HAP-1 (cell line): ENCODE measurements at places on chromosomes 7 and 10.

DNA sequence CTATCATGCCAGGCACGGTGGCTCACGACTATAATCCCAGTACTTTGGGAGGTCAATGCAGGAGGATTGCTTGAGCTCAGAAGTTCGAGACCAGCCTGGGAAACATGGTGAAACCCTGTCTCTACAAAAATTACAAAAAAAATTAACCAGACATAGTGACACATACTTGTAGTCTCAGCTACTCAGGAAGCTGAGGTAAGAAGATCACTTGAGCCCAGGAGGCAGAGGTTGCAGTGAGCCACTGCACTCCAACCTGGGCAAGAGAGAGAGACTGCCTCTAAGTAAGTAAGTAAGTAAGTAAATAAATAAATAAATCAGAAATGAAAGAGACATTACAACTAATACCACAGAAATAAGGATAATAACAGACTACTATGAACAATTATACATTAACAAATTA, 36.2 kb downstream of the PDLIM1 start:
- no peak for DNase-seq

DNA sequence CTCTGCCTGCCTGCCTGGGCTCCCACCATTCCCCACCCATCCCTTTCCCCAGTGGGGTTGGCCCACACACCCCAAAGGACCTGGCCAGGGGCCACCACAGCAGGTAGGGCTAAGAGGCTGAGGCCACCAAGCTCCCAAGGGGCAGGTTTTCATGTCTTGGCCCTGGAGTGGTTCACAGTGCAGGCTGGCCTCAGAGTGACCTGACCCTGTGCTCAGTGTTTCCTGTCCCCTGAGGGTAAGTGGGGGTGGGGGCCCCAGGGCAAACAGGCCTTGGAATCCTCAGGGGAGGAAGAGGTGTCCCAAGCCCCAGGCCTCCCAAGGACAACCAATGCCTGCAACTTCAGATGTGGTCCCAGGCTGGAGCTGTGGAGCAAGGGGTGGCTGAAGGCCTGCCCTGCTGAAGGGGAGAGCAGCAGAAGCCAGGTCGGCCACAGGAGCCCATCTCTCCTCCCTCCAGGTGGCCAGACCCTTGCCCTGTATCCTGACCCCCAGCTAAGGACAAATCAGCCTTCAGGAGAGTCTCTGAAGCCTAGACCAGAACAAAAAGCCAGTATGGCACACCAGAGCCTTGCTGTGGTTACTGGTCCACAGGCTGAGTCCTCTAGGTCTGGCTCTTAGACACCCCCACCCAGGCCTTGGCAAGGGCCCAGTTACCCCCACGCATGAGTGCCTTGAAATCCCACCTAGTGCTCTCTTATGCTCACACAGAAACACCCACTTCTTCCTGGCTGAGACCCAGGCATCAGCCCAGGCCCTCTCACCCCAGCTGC, 27.6 kb downstream of the POLL start:
- DNase-seq = no peak

DNA sequence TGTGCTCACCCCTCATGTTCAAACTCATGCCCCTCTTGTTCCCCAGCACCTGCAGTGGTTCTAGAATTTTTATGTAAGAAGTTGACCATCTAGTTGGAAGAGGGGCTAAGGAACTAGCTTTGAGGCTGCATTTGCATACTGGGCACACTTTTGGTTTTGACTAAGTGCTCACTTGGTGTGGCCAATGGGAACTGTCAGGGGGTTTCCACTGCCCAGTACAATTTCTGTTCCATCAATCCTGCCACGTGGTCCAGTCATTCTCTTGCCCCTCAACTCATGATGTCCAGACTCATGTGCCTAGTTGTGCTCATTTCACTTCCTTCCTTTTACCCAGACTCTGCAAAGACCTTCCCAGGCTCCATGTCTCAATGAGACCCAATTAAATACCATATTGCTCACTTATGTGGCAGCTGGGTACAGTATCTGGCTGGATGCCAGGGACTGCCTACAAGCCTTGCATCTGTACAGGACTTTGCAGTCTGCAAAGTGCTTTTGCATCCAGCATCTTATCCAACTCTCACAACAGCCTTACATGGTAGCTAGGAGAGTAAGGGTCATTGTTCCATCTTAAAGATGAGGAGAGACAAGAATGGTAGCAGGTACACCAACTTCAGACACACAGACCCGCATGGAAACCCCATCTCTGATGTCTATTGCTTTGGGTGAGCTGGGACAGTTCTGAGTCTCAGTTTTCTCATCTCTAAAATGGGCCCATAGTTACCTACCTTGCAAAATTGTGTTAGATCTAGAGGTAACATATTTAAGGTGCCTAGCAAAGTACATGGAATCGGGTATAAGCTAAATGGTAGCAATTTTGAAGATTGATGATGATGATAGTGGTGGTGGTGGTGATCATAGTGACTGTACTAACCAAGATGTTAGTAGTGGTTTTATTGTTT, 30.1 kb upstream of the KCNMA1 start:
- DNase-seq = no peak

DNA sequence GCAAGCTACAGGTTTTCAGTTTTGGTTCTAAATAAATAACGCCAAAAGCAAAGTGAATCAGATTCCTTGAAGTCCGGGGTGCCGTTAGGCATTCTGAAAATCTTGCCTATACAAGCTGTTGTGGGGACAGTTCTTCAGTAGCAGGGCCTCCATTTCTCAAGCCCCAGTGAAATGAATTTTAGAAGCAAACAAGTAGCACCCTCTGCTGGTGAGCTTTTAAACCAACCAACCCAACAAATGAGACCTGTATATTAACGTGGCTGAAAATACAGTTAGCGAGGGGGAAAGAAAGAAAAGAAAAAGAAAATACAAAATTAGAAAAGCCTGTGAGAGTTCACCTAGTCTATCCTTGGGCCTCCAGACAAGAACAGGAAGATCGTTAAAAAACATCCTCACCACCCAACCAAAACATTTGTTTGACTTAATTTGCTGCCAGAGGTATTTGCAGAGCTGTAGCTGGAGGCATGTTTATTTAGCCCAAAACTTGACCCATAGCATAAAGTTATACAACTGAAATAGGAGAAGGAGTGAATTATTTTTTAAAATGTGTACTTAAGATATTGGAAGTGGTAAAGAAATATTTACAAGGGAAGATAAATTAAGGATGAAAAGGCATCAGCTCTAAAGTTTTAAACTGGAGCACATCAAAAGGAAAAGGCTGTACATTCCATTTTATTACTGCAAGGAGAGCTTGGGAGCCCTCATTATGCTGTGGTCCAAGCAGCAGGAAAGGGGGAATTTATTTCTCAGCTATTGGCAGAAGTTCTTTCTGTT, 98.9 kb downstream of the DYNC1I1 start:
- peak; percentile 67 for DNase-seq

GRCh38 chr7:158655931-158656441, 48.6 kb downstream of the NCAPG2 start:
- no peak for DNase-seq

DNA sequence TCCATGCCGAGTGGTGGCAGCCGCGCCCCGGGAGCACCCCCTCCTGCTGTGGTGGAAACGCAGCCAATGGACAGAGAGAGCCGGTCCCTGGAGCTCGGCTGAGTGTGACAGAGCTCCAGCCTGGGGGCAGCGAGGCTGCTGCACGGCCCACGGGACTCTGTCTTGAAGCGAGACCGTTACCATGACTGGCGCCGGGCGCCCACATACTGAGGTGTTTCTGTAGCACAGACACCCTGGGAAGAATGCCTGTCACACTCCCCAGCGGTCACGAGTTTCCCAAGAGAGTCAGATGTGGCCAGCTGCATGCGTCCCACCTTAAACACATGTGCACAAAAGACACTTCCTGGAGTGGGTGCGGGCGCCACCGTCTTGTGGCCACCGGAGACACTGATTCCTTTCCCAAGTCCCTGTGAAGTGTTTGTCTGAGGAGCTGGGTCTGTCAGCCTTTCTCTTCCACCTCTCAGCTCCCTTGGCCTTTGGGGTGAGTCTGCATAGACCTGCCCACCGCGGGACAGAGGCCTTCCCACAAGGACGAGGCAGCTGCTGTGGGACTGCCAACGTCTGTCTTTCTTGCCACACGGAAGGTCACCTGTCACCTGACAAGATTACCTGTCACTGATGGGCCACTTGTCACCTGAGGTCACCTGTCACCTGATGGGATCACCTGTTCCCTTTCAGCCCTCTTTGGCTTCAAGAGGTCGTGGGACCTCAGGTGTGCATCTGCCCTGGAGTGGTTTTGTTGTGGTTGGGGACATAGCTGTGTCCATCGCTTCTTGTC, 94.6 kb downstream of the DNAJB6 start:
- no peak for DNase-seq

DNA sequence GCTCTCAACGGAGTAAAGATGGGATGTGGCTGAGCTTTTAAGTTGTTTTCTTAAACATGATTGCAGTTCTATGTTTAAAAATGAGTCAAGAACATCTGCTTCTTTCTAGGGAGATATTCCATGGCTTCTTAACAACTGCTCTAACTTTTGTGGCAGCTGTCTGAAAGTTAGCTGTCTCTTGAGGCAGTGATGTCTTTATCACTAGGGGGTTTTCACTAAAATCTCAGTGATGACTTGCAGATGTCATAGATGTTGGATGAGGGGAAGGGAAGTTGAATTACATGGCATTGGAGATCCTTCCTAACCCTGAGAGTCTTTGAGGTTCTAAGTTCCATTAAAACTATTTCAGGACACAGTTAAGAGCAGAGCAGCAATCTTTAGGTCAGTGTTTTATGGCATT, 43.5 kb downstream of the PRKG1 start:
- DNase-seq = no peak

DNA sequence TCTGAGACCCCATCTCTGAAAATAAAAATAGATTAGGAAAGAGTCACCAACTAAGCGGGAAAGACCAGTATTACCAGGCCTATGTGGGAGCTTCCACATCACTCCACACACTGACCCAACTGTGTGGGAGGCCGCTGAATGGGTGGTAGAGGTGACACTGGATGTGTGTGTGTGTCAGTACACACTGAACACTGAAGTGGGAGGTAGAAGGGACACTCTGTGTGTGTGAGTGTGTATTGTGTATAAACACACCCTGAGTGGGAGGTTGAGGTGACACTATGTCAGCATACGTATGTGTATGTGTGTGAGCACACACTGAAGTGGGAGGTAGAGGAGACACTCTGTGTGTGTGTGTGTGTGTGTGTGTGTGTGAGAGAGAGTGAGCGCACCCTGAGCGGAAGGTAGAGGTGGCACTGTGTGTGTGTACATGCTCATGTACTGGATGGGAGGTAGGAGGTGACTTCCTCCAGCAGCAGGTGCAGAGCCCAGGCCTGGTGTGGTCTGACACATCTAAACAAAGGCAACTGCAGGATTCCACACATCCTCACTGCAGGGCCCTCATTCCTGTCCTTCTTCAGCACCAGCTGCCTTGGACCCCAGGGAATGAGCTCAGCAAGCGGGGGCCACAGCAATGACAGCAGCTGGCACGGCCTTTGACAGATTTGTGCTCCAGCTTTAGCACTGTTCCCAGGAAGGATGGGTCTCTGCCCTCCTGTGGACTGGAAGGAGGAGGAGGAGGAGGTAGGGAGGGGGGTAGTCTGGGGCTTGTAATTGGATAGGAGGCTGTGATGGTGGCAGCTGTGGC, 26.5 kb upstream of the RBM20 start:
- DNase-seq = no peak

GRCh38 chr7:97868314-97868713, 3.9 kb downstream of the ASNS start:
- DNase-seq = no peak

DNA sequence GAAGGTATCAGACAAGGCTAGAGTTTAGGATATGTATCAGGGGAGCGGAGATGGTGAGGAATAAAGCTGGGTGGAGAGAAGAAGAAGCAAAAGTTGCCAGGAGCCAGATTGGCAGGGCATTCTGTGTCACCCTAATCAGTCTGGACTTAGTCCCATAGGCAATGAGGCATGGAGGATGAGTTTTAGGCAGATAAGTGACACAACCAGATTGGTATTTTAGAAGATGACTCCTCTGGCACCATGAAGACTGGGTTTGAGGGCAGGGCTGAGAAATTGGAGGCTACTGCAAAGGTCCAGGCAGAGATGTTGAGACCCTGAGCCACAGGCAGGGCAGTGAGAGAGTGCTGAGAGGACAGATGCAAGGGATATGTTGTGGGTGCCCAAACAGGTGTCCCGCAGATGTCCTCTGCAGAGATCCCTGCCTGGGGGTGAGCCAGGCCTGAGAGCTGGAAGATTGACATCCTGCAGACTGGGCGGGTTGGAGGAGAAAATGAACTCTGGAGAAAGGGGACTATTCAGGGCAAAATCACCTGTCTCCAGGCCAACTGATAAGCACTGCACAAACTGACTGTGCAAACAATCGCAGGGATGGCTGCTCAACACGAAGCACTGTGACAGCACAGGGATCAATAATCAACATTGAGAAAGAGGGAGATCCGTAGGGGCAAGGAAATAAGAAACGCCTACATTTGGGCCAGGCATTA, 11.9 kb upstream of the HABP2 start:
- no peak for DNase-seq

DNA sequence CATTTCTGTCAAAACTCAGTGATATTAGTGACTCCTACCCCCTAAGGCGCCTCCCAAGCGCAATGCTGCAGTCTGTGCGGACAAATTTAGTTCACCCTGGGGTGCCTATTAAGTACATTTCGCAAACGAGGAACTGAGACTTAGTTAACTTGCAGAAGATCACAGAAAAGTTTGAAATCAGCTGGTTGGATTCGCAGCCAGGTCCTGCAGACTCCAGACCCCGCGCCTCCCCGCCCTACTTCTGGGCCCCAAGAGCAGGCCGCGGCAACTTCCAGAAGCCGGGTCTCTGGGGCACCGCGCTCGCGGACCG, 588 bp downstream of the CYREN start:
- no peak for DNase-seq

DNA sequence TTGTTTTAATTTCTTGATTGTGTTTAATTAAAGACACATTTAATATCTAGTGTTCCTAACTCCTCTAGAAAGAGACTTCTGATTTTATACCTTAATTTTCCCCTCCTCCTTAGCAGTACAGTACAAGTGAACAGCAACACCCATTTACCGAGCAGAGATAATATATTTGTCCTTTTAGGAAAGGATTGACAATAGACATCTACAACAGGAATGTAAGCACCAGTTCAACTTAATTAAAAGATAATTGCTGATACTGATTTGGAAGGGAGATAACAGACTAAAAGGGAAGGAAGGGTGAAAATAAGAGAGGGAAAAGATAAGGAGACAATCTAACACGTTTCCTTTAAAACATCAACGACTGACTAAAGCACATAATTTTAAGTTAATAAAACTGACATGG, 119.3 kb downstream of the SRPK2 start:
- DNase-seq = no peak

DNA sequence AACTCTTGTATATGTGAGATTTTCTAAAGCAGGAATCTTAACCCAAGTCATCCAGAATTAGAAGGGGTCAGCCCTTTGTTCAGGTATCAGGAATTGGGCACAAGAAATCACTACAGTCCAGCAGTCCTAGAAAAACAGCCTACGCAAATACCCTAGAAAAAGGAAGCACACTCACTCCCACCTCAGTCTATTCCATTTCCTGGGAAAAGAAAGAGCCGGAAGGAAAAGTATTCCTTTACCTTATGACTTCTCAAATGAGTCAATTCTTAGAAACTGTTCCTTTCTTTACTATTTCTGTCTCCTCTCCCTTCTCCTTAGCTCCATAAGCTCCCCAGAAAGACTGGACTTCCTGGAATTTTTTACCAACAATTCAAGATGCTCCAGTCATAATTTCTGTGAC, 62.7 kb downstream of the DNAJC12 start:
- DNase-seq = no peak

- DNase-seq = no peak
Observed at GRCh38 chr10:110348336-110348735, 43.6 kb upstream of the SMNDC1 start.
